Heart left ventricle (tissue), 16 donors: ENCODE measurements at places on chromosomes 2 and 18. TPM values are rescaled to one million over a fixed set of nuclear protein-coding genes. Genes with fewer than 3 reads are reported as not detected.

DNA sequence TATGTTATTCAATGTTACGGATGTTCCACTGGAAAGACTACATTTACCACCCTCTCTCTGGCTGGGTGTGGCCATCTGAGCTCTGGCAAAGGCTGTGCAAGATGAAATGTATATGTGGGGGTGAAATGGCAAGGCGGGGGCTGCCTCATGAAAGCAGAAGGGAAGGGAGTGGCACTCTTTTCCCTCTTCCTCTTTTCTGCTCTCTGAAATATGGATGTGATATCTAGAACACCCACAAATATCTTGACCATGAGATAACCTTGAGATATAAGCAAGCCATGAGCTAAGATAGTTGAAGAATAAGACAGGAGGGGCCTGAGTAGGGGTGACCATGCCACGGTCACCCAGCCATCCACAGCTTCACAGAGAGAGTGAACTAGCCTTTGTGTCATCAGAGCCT, 367.8 kb upstream of the ID2 start:
- no peaks in the 10 kb centered on the region for H3K27me3 ChIP-seq
- H3K4me1 ChIP-seq, result peaks cover 5% of the 10 kb centered on the region
- H3K4me3 ChIP-seq, result no peak overlapping the region
- no peak overlapping the region for H3K27ac ChIP-seq

DNA sequence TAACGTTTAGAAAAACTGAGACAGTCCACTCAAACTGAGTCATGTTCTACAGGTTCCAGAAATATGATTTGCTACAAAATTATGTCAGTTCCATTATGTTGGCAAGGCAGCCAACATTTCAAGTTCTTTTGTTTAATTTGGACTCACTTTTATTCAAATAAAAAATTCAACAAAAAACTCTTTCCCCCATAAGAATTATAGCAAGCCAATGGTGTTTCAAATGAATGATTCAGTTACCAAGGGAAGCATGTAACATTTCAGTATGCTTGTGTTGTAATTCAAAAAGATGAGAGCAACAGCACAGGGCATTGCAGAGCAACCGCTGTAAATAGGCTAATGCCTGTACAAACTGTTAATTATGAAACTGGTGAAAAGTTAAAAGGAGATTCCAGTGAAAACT, 140.8 kb downstream of the FIGN start:
- H3K36me3 ChIP-seq, result no peaks in the 10 kb centered on the region
- H3K27ac ChIP-seq, result no peak overlapping the region
- H3K4me1 ChIP-seq, result no peaks in the 10 kb centered on the region
- no peak for DNase-seq

GRCh38 chr18:45850021-45850420, 24.5 kb downstream of the SIGLEC15 start:
- no peak overlapping the region for H3K4me3 ChIP-seq
- no peaks in the 10 kb centered on the region for H3K27me3 ChIP-seq
- DNase-seq, result no peak
- H3K27ac ChIP-seq, result no peak overlapping the region
- no peaks in the 10 kb centered on the region for H3K4me1 ChIP-seq
- H3K36me3 ChIP-seq, result peaks cover 45% of the 10 kb centered on the region

GRCh38 chr18:5317186-5317585, 21.7 kb upstream of the ZBTB14 start:
- DNase-seq, result no peak
- H3K36me3 ChIP-seq, result no peaks in the 10 kb centered on the region
- no peak overlapping the region for H3K27ac ChIP-seq
- no peaks in the 10 kb centered on the region for H3K4me1 ChIP-seq
- H3K4me3 ChIP-seq, result no peak overlapping the region
- no peaks in the 10 kb centered on the region for H3K27me3 ChIP-seq

- DNase-seq, result no peak
- peak overlapping the region; percentile 26 for H3K27ac ChIP-seq
- H3K4me3 ChIP-seq, result no peak overlapping the region
Observed at GRCh38 chr2:237661799-237662328, 34.5 kb downstream of the LRRFIP1 start.

DNA sequence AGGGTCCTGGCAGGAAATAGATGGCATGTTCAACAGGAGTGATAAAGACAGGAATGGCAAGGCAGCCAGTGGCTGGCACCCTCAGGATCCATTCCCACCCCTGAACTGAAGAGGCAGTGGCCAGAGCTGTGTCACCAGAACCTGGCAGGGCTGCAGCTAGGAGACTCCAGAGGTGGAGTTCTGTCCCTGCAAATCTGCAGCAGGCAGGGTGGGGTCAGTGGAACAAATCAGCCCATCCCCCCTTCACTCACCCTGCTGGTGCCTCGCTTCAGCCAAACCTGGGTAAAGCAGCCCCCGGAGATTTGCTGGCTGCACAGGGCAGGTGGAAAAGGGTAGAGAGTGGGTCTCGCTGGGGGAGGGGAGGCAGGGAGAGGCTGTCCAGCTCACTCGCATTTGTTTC, 12.7 kb downstream of the INPP5D start:
- DNase-seq, result no peak

GRCh38 chr2:198656869-198657268, 800.9 kb downstream of the SATB2 start:
- no peaks in the 10 kb centered on the region for H3K36me3 ChIP-seq
- H3K4me1 ChIP-seq, result no peaks in the 10 kb centered on the region
- DNase-seq, result no peak
- no peaks in the 10 kb centered on the region for H3K27me3 ChIP-seq
- no peak overlapping the region for H3K4me3 ChIP-seq

DNA sequence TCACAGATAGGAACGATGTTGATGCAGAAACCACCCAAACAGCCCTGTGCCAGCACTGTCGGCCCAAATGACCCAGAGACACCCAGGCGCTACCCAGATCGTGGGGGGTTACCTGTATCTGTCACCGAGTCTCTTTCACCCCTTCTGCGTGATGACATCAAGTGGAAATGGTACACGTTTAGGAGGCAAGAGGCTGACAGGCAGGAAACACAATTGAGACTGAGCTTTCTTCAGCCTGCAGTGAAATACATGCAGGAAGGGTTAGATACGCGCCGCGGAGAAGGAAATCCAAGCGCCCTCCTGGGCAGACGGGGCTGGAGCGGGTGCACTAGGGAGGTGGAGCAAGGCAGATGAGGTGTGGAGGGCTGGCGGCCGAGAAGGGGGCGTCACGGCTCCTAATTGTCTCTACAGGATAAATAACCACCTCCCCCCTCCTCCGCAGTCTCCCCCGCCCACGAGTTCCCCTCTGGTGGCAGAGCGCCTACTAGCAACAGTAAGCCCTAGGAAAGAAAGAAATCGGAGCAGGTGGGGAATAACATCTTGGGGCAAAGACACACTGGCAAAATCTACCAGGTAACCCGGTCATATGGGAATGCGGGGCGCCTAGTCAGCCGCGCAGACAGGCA, at the start of gene RNF152:
Gene RNF152 (minus strand): TSS at position 325 of the 626 bp plus-strand sequence. CDS start 76,544 bp downstream, outside the sequence.
- DNase-seq, result peak; percentile 49
- H3K4me1 ChIP-seq, result no peaks in the 10 kb centered on the region
- H3K36me3 ChIP-seq, result no peaks in the 10 kb centered on the region
- H3K27me3 ChIP-seq, result no peaks in the 10 kb centered on the region

DNA sequence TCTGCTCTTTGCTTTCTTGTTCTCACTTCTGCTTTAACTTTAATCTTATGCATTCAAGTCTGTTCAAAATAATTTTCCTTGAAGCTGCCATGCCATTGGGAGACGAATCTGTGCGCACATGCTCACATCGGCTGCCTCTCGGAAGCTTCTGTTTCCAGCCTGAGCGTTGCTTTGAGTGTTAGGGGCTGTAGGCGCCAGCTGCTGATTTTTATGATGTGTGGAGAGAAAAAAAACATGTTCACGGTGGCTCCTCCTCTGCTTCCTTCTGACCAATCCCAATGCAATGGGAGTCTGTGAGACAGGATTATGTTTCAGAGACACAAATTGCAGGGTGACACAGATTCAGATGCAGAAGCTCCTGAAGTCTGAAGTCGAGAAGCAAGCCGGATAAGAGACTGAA, at the start of gene MC4R:
Gene MC4R (minus strand): TSS at position 180 of the 400 bp plus-strand sequence. CDS start 426 bp downstream, outside the sequence.
- H3K36me3 ChIP-seq, result no peaks in the 10 kb centered on the region
- peak within 1 kb of the TSS; percentile 21 for H3K4me3 ChIP-seq
- H3K4me1 ChIP-seq, result no peaks in the 10 kb centered on the region
- no peaks in the 10 kb centered on the region for H3K27me3 ChIP-seq

DNA sequence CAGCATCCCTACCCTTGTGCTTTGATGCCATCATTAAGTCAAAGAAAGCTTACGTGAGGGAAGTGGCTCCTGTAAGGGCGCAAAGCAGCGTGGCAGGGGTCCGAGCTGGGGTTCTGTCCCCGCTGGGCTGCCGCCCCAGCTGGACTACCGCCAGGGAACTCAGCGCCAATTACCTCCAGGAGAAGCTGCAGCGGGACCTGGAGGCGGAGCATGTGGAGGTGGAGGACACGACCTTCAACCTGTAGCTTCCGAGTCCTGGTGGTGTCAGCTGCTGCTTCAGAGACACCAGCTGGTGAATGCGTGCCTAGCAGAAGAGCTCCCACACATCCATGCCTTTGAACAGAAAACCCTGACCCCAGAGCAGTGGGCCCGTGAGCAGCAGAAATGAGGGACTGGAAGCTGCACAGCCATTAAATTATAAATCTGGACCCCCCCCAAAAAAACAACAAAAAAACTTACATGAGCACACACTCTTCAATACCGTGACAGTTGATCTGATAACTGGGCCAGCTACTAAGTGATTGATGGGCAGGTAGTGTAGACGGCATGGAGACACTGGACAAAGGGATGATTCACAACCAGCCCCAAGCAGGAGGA, 20.1 kb upstream of the YES1 start:
- H3K27me3 ChIP-seq, result no peaks in the 10 kb centered on the region
- H3K36me3 ChIP-seq, result no peaks in the 10 kb centered on the region
- DNase-seq, result peak; percentile 23
- H3K4me1 ChIP-seq, result no peaks in the 10 kb centered on the region
- H3K27ac ChIP-seq, result no peak overlapping the region

DNA sequence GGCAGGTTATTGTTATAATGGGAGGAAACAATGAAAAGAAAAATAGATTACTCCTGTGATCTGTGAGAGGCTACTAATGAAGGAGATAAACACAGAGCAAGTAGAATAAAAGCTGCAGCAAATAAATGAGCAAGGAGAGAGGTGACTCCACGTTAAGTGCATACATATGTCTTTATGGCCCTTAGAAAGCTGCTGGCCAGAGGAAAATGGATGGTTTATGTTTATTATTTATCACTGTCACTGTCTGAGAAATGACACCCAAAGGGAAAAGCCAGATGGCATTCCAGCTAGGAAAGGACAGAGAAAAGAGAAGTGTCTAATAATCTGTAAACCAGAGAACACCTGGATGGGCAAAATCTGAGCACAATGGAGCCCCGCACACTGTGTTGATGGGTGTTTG, 122.9 kb upstream of the DDX18 start:
- no peaks in the 10 kb centered on the region for H3K4me1 ChIP-seq
- no peaks in the 10 kb centered on the region for H3K27me3 ChIP-seq
- no peak overlapping the region for H3K27ac ChIP-seq
- no peak overlapping the region for H3K4me3 ChIP-seq

DNA sequence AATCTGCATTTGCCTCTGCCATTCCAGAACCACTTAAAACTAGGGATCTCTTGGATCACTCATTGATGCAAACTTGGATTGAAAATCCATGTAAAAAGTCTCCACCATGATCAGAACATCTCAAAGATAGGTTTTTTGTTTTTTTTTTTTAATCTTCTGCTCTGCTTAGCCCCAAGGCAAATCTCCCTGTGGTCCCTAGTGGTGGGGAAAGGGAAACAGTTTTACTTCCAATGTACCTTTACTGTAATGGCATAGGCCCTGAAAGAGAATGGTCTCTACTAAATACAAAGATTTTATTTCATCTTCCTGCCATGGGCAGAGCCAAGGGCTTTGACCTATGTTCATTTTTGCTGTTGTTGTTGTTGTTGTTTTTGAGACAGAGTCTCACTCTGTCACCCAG, 78.4 kb downstream of the KANSL1L start:
- H3K4me1 ChIP-seq, result no peaks in the 10 kb centered on the region
- H3K27ac ChIP-seq, result no peak overlapping the region
- H3K27me3 ChIP-seq, result no peaks in the 10 kb centered on the region
- no peak overlapping the region for H3K4me3 ChIP-seq

DNA sequence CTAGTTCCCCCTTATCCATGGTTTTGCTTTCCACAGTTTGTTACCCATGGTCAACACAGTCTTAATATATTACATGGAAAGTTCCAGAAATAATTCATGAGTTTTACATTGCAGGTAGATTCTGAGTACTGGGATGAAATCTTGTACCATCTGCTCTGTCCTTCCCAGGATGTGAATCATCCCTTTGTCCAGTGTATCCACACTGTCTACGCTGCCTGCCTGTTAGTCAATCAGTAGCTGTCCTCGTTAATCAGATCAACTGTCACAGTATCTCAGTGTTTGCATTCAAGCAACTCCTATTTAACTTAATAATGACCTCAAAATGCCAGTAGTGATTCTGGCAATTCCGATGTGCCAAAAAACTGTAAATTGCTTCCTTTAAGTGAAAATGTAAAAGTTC, 76.3 kb downstream of the DYNC1I2 start:
- H3K36me3 ChIP-seq, result peaks cover 32% of the 10 kb centered on the region
- no peak overlapping the region for H3K4me3 ChIP-seq
- H3K27me3 ChIP-seq, result no peaks in the 10 kb centered on the region
- no peaks in the 10 kb centered on the region for H3K4me1 ChIP-seq
- H3K27ac ChIP-seq, result no peak overlapping the region

- H3K4me3 ChIP-seq, result peak overlapping the region; percentile 57
- H3K27ac ChIP-seq, result peak overlapping the region; percentile 66
- peaks cover 23% of the 10 kb centered on the region for H3K27me3 ChIP-seq
Observed at GRCh38 chr2:165795011-165795410, 964 bp upstream of the GALNT3 start.

DNA sequence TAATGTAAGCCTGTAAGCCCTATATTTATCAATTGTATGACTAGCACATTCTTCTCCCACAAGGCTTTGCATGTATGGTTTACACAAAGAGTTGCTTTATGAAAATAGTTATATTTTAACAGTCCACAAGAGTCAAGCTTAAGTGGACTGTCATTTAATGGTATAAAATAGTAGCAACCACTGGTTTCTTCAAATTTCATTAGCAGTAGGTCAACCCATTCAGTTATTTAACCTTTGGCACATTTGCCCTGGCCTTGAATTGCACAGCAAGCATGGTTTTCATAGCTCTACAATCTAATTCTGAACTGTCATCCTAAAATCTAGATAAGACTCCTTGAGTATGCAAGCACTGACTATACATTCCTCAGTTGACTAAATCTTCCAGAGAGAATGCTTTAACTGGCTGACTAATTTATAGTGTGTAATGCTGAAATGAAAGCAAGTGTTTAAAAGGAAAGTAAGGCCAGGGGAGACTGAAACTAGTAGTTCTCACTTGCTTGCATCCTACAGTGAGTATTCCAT, 1.8 kb downstream of the DPP4 start:
- H3K27ac ChIP-seq, result peak overlapping the region; percentile 36
- peaks cover 4% of the 10 kb centered on the region for H3K4me1 ChIP-seq
- H3K36me3 ChIP-seq, result no peaks in the 10 kb centered on the region
- DNase-seq, result no peak
- no peaks in the 10 kb centered on the region for H3K27me3 ChIP-seq

GRCh38 chr2:178517496-178517895, 37.2 kb downstream of the PLEKHA3 start:
- peaks cover 28% of the 10 kb centered on the region for H3K36me3 ChIP-seq
- no peak overlapping the region for H3K27ac ChIP-seq
- H3K4me1 ChIP-seq, result no peaks in the 10 kb centered on the region
- H3K4me3 ChIP-seq, result no peak overlapping the region

The RAB27B gene
- not detected for total RNA-seq

The SLC9A4 gene
- total RNA-seq, result not detected

The EVA1A gene
- total RNA-seq, result 2.1 TPM
